Activated naive CD4-positive, alpha-beta T cell (primary cell): ENCODE measurements at places on chromosomes 2 and 18.

DNA sequence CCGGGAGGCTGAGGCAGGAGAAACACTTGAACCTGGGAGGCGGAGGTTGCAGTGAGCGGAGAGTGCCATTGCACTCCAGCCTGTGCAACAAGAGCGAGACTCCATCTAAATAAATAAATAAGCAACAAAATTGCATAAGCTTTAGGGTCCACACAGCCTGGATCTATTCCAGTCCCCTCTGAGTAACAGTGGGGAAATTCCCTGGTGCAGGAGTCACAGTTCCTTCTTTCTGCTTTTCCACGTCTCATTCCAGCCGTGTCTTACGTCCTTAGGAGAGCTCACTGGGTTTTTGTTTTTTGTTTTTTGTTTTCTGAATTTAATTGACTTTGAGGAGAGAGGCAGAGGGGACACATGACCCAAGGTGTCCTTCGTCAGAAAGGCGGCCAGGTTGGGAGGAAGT, 44.6 kb downstream of the B3GNT2 start:
- no peak for DNase-seq

DNA sequence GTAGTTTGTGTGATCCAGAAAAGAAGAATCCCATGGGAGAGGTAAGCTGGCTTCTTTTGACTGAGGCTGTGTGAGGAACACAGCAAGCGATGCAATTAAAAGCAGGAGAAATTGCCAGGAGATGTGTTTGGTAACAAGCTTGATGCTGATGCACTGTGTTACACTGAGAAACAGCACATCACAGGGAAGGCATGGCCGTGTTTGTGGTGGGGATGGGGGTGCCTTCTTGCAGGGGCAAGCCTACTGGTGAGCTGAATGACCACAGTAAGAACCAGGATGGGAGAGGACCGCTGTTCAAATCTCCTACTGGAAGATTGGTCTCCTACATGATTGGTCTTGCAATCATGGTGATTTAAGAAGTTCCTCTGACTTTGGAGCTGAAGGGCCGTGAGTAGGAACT, 477.7 kb upstream of the HS6ST1 start:
- DNase-seq = no peak

GRCh38 chr2:138640921-138641676, 139.1 kb downstream of the NXPH2 start:
- DNase-seq = no peak

DNA sequence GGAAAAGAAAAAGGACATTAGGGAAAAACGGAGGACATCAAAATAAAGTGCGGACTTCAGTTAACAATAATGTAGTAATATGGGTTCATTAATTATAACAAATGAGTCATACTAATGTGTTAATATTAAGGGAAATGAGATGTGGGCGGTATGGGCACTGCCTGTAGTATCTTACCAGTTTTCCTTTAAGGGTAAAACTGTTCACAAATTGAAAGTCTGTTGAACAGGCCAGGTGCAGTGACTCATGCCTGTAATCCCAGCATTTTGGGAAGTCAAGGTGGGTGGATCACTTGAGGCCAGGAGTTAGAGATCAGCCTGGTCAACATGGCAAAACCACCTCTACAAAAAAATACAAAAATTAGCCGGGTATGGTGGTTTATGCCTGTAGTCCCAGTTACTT, 56.8 kb upstream of the PMAIP1 start:
- no peak for DNase-seq

GRCh38 chr2:191927991-191928390, 81.1 kb upstream of the CAVIN2 start:
- DNase-seq = no peak

DNA sequence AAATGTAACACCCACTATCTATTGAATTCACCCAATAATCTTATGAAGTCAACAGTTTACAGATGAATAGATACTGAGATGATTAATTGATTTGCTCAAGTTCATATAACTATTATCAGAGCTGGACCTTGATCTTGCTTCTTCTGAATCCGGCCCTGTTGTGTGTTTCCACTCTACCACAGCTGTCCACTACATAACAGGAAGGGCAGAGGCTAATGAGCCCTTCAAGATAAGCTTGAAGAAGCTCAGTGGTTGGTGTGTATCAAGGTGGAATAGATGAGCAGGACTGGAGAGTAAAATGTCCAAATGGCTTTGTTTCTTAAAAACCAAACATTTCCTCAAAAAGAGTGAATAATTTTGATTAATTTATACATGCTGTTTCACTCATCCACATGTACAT, 56.4 kb upstream of the ITGB6 start:
- DNase-seq = no peak

DNA sequence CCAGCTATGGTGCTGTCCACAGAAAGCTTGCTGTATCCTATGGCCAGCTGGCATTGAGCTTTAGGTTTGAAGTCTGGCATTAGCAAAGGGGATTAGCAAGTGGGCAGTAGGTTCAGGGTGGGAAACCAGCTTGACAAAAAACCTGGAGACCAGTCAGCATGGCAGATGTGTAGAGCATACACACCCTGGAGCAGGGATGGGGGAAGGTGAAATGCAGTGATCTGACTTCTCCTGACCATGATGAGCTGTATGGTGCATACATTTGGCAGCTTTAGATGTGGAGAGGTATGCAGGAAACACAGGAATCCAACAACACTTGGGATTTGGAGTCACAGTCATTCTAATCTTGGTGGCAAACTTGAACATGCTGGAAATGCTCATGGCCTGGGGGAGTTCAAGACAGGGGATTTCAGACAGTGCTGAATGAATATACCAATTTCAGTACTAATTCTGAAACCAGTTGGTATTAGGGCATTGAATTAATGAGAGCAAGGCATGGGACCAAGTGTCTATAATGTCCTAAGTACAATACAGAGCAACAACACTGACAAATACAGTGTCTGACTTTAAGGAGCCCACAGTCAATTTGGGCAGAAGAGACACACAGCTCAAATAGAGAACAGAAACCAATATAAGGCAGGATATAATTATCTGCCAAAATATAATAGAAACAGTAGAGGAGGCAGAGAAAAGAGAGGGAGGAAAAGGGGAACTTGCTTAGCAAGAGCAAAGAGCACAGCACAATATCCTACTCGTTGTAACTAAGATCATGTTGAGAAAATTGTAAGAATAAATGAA, 11.8 kb downstream of the ARHGAP15 start:
- no peak for DNase-seq

GRCh38 chr2:60484133-60484645, 69.3 kb downstream of the BCL11A start:
- no peak for DNase-seq

DNA sequence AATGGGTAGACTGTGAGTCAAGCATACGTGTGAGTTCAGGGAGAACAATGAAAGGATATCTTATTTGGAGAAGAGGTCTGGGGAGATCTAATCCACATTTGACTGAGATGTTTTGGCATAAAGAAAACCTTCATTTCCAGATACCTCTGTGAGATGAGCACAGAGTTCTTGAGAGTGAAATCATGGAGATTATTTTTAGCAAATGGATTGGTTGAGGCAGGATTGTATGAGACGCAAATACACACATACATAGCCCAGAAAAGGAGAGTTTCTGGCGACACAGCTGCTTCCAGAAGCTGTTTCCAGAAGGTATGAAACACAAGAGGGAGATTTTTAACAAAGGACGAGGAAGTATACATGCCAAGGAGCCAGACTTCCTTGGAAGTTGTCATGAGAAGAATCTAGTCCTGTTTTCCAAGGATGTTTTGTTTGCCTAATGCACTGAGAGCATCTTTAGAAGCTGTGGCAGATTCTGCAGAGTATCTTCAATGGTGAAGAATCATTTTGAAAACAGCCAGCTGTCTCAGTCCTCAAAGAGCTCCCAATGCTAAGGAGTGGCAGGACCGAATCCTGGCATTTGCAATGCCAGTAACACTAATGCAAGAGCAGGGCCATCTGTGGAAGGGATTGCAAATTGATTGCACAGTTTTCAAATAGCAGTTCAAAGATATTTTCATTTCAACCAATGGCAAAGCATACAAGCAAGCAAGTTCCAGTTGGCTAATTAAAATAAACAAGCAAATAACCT, 177.2 kb downstream of the SETBP1 start:
- no peak for DNase-seq

- no peak for DNase-seq
Observed at GRCh38 chr2:161017780-161018470, 142.3 kb upstream of the TANK start.

DNA sequence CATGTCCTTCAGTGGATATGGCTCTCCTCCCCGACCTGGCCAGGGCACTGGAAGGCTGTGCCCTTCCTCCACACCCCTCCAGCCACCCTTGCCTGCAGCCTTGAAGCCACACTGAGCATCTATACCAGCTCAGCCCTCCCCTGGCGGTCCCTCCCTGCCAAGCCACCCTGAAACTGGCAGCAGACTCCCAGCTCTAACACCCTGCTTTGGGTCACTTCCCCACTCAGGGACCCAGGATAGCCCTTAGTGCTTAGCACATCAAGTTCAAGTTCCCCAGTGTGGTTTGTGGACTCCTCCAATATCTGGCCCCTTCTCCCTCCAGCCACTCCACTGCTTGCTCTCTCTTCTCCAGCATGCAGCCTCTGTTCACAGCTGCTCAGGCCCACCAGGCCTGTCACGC, 89.4 kb downstream of the TNS1 start:
- no peak for DNase-seq

DNA sequence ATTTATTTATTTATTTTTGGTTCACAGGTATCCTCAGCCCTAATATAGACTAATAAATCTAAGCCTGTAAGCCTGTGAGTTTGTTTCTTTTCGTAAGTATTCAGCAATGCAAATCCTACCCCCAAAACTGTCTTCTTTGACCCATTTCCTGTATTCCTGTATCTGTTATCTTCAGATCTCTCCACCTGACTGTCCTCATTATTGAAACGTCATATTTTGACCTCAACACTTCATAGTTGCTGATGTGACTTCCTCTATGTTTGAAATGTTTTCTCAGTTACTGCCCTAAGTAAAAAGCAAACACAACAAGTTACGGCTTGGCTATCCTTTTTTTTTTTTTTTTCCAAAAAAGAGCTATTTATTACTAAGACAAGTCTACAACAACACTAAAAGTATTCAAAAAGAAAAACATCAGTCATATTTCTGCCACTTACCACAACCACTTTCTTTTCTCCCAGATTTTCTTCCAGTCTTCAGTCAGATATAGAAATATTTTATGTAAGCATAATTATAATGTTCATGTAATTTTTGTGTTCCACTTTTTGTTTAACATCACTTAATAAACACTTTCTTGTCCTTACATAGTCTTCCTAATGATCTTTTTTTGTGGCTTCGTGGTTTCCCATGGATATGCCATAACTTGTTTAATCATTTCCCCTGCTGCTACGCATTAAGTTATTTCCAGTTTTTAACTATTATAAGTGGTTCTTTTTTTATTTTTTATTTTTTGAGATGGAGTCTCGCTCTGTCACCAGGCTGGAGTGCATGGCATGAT, 45.0 kb upstream of the EML4 start:
- no peak for DNase-seq

DNA sequence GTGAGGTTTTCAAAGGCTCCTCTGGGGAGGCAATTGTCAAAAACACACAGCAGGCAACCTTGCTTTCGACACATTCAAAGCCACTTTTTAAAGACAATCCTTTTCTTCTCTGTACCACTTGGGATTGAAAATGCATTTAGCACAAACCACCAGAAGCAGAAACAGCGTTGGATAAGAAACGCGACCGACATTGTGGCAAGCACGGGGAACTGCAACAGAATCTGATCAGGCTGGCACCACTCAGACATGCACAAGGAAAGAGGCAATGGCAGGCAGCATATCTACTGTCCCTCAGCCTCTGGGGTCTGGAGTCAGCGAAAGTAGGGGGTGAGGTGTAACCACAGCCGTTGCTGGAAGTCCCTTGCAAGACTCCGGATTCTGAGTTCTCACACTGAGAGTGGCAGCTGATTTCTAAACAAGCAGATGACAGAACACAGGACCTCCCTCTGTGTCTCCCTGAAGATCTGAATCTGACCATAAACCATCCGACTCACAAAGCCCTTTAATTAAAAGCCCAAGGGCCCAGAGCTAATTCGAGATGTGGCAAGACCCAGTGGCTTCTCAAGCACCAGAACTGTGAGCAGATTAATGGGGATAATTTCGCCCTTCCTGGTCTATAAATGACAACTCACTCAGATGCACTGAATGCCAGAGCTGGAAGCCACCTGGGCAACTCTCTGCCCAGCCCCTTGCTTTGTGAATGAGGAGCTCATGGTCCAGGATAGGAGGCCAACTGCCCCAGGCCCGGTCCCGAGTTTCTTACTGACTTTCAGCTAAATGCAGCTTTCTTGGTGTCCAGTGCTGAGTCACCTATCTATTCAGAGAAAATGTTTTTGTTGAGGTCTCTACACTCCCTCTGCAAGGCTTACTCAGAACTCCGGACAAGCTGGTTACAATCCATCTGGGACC, 29.6 kb downstream of the CYRIA start:
- no peak for DNase-seq

DNA sequence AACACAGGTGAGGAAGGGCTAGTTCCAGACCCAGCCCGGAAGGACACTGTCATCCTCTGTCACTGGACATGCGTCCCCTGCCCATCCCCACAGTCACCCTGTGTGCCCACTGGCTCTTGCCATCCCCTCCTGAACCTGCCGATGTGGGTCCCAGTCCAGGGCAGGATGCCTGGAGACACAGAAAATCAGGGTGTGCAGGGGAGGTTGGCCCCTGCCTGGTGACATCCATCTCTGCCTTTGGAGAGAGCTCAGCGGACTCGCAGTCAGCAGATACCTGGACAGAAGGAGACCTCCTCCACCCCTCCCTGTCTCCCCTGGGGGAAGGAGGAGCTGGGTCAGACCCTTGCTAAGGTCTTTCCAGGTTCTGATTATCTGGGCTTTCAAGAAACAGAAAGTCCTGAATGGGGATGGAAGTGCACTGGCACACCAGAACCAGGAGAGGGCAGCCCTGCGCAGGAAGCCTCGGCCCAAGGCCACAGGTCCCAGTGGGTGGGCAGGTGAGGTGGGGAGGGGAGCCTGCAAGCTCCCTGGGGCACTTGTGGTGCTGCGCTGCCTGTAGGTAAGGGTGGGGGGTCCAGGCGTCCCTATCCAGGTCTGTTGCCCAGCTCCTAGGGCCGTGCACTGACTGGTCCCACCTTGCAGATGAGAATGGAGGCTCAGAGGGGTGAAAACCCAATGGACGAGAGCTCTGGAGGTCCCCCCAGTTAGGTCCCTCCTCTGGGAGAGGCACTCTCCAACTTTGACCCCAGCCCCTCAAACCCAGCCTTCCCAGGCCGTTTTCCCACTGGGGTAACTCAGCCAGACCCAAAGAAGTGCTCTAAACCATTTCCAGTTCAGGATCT, 9.7 kb upstream of the OTOS start:
- DNase-seq = no peak

- no peak for DNase-seq
Observed at GRCh38 chr2:69716555-69717120, 25.3 kb upstream of the ANXA4 start.
